ENCODE measurements at places on chromosomes 5 and 9.

DNA sequence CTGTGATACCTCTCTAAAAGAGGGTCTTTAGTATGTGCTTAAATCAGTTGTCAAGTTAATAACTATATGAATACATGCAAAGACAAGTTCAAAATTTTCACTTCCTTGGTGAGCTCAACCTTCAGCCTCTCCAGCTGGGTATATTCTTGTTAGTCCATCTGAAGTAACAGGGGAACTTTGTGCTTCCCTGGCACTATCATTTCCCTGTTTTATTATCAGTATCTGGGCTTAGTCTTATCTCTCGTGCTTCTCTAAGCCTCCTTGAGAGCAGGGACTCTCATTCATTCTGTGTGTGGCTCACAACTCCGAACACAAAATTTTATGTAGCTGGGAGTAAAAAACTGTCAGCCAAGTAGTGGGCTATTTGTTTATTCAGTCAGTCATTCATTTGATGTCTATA is 175.9 kb upstream of the MAP3K1 start:
- no peak for DNase-seq

DNA sequence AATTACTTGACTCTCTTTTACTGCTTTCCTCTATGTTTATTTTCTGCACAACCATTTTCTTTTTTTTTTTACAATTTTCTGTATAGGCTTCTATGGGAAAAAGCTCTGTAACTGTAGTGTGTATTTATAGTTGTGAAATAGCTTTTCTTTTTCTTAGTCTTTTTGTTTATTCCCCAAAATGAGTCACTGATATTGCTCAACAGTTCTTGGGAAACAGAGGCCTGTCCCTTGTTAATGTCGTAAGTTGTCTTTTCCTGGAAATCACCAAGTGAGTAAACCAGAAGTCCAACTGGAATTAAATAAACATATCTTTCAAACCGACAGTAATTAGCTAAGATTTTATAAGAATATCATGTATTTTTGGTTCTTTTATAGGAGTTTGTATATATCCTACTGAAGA is 325.1 kb upstream of the PRR16 start:
- no peak for DNase-seq

- no peak for DNase-seq
These were observed 5.5 kb downstream of the MAN2A1 start for GRCh38 chr5:109695005-109695926.

DNA sequence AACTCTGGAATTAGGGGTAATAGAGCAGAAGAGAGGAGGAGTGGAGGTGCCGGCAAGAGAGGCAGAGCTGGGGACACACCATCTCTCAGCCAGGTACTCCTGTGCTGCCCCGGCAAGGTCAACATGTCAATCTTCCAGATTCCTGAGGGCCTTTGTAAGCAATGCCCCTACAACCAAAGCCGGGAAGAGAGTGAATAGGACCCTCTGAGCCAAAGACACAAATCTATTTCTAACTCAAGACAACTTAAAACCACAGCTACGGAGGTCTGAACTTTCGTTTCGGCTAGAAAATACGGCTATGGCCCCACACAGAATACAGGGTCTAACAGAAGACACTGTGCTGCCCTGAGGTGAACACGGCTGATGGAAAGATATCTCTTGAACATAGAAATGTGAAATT is 66.6 kb downstream of the SERINC5 start:
- no peak for DNase-seq

DNA sequence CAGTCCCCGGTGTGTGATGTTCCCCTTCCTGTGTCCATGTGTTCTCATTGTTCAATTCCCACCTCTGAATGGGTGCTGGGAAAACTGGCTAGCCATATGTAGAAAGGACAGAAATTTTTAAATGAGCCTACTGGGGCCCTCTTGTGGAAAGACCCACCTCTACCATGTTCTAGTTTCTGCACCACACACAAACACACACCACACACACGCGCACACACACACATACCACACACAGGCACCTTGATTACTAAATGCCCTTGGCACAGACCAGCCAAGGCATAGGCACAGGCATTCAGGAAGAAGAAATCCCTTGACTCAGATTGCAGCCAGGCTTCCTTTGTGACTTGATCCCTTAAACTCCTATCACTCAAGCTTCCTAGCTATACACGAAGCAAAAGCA is 60.5 kb downstream of the SIL1 start:
- peak; percentile 28 for DNase-seq

GRCh38 chr9:115198001-115198400 is 80.0 kb upstream of the TNC start:
- DNase-seq, result no peak

GRCh38 chr9:90808398-90808797 is 6.8 kb downstream of the SYK start:
- no peak for DNase-seq

DNA sequence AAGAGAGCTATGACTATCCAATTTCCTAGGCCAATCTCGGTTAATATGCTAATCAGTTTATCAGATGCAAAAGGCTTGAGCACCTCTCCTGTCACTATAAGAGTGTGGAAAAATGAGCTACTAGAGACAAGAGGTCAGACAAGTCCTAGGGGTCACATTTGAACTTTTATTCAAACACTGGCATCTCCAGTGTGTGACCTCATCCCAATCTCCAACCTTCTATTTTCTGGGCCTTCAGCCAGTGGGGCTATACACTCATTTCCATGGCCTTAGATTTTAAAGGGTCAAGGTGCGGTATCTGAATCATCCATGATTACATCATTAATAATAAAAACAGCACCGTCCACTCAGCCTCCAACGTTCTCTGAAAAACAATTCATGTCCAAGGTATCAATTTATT is 139.6 kb upstream of the LRRTM2 start:
- DNase-seq, result no peak

DNA sequence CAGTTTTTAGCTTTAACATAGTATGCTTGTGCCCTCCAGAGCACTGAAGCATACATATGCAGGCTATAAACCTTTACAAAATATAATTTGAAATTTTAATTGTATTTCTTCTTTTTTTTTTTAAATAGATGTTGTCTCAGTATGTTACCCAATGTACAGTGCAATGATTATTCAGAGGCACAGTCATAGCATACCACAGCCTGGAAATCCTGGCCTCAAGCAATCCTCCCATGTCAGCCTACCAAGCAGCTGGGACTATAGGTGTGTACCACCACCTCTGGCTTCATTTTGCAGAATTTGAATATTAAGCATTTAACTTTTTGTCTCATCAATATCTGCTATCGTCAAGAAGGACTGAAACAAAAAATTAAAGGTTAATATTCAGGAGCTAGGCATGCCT is 16.9 kb upstream of the ZNF782 start:
- DNase-seq, result no peak

DNA sequence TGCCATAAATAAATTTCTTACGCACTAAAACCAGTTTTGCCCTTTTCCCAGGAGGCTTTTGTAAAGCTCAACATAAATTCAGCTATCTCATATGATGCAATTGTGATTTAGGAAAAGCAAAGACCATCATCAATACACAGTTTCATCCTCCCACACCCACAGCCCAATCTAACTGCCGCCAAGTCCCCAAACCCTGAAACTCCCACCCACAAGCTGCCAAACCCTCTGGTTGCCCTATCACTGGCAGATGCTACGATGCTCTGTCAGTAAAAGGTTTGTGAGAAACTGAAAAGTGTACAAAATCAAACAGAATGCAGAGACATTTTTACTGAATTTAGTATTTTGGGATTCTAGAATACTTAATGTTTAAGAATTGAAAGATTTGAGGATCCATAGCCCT is 42.8 kb upstream of the NR4A3 start:
- no peak for DNase-seq

DNA sequence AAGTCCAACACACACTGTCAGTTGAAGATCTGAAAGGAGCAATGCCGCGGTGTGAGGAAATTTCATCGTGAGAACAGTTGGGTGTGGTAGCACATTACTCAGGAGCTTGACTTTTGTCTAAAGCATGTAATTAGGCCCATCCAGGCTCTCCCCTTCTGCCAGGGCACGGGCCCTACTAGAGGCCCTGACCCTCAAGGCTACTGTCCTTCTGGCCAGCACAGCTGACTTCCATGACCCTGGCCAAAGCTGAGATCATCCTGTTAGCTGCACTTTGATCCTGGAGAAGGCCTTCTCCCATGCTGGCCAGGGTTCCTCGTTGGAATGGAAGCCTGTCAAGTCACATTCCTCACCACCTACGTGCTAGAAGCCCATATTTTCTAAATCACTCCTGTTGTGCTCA is 77.8 kb upstream of the SLC1A3 start:
- DNase-seq, result no peak

DNA sequence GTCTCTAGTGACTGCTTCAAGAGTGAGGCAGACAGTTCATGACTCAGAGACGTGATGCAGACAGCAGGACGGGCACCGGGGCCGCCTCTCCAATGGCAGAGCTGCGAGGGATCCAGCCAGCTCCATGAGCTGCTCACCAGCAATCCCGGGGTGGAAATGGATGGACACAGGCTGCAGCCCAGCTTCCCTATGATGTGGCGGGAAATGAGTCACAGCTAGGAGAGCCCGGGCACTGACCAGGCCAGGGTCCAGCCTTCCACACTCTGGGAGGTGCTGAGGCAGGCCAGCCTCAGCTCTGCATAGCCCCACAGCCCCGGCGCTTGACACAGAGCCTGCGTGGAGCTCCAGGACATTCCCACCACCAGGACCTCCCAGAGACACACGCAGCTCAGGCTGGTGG is 244.8 kb upstream of the IRX2 start:
- no peak for DNase-seq

- DNase-seq, result no peak
These were observed 119.3 kb downstream of the TLE1 start for GRCh38 chr9:81570083-81570482.

GRCh38 chr9:99093492-99093791 is 11.5 kb upstream of the TGFBR1 start:
- DNase-seq, result no peak

GRCh38 chr5:75656311-75657003 is 45.2 kb downstream of the ANKDD1B start:
- peak; percentile 60 for DNase-seq

- no peak for DNase-seq
These were observed 2.9 kb upstream of the TLX3 start for GRCh38 chr5:171306166-171306565.

DNA sequence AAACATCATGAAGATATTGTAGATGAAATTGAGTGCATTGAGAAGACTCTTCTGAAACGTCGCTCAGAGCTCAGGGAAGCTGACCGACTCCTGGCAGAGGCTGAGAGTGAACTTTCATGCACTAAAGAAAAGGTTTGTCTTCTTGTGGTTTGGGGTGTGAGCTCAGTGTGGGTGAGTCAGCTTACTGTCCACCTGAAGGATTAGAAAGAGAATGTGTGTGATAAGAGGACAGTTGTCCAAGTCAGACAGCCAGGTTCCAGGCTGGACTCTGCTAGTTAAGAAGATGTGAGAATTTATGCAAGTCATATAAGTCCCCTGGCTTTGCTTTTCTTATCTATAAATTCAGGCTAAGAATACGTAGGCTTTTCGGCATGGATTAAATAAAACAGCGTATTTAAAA is 46.9 kb downstream of the RAB14 start:
- DNase-seq, result no peak

DNA sequence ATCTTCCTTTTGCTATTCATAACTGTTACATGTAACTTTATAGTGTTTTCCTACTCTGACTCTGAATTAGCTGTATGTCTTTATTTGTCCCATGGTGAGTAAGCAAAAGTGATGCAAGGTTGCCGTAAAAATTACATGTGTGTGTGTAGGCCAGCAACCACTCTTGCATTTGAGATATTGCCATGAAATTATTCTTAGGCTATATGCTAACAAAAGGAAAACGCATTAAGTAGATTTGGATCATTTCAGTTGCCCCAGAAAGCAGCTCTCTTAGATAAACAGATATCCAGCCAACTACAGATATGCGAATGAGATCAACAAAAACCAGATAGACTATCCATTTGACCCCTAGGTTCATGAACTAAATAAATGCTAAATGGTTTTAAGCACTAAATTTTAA is 73.6 kb downstream of the CYLC2 start:
- DNase-seq, result no peak

DNA sequence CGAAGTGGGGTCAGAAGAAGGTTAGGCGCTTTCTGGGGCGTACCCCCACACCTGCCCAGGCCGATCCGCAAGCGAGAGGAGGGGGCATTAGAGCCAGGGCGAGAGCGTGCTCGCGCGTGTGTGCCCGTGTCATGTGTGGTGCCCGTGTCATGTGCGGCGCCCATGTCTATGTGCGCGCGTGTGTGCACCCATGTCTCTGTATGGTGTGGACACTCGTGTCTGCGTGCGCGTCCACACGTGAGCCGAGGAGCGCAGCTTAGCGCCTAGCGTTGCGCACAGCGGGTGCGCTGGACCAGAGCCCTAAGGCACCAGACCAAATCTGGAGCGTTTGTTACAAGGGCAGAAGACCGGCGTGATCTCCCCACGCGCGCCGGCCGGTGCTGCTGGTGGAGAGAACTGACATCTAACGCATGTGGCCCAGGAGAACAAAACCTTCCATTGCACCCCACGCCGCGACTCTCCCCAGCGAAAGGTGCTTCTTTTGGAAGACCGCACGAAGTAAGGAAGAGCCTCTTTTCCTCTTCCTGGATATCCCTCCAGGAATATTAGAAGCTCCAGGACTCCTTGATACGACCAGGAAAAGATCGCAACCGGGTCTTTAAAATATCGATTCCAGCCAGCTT is 644 bp downstream of the NIM1K start:
- no peak for DNase-seq

GRCh38 chr5:140153905-140154304 is 21.1 kb upstream of the CYSTM1 start:
- DNase-seq, result no peak

GRCh38 chr5:74251141-74252035 is 389.1 kb downstream of the ENC1 start:
- DNase-seq, result no peak

GRCh38 chr5:177309351-177310191 is 2.1 kb downstream of the MXD3 start:
- peak; percentile 3 for DNase-seq
